ENCODE measurements at places on chromosomes 3 and 15.

- no peak for DNase-seq
Measured at GRCh38 chr15:82647835-82648256, 683 bp upstream of the CPEB1 start.

- no peak for DNase-seq
Measured at GRCh38 chr3:157829786-157830185, 276.4 kb downstream of the SHOX2 start.

GRCh38 chr15:40108061-40108854, 421 bp downstream of the BMF start:
- peak; percentile 47 for DNase-seq

DNA sequence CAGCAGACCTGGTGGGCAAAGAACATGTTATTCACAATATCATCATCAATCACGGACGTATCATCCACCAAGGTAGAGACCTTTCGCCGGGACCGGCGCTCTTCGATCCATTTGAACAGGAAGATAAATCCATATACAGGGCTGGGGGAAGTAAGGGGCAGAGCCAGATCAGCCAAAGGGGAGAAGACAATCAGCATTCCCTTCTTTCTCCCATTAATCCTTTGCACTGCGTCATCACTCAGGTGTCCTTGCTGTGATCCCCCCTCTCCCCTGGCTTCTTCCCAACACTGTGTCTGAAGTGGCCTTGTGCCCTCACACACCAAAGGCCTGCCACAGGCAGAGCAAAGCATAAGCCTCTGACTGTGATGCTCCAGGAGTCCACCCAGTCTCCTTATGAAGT, 36.4 kb downstream of the SEMA3G start:
- no peak for DNase-seq

GRCh38 chr3:182605882-182606611, 187.3 kb upstream of the ATP11B start:
- DNase-seq, result no peak

- DNase-seq, result no peak
Measured at GRCh38 chr3:182136008-182136910, 424.5 kb downstream of the SOX2 start.

GRCh38 chr3:151362751-151363174, 21.8 kb downstream of the P2RY12 start:
- peak; percentile 18 for DNase-seq

GRCh38 chr15:58876306-58877106, 57.0 kb downstream of the SLTM start:
- DNase-seq, result no peak

DNA sequence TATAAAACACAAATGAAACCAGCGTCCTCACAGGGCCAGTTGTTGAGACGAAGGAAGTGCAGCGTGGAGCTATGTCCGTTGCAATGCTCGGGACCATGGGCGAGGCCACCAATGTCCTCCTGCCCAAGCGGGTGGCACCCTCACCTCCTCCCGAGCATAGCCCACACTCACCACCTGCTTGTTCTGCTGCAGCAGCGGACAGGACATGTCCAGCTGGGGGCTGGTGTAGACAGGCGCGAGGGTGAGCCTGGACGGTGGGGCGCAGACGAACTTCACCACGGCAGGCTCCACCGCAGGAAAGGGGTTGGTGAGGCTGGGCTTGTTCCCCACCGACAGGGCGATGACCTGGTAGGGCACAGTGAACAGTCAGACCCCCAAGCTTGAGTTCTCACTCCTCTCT, 62.1 kb downstream of the NUP210 start:
- no peak for DNase-seq

- DNase-seq, result peak; percentile 88
Measured at GRCh38 chr3:191070201-191070600, 128.8 kb upstream of the OSTN start.

GRCh38 chr3:172065527-172065926, 26.1 kb downstream of the FNDC3B start:
- peak; percentile 75 for DNase-seq

GRCh38 chr3:45914362-45915058, 28.2 kb downstream of the CCR9 start:
- DNase-seq, result no peak

DNA sequence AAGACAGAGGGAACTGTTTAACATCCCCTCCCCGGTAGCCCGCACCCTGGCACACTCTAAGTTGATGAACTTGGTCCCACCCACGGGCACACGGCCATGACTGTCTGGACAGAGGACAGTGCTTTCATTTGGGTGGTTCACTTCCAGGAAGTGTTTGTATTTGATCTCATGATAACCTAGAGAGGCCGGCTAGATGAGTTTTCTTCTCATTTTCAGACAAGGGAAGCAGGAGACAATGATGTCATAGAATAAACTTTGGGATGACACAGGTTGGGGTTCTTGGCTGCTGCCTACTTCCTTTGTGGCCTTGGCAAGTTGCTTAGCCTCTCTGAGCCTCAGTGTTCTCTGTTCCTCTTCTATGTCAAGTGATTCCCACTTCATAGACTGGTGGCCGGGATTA, 16.1 kb upstream of the LYSMD4 start:
- DNase-seq, result no peak

DNA sequence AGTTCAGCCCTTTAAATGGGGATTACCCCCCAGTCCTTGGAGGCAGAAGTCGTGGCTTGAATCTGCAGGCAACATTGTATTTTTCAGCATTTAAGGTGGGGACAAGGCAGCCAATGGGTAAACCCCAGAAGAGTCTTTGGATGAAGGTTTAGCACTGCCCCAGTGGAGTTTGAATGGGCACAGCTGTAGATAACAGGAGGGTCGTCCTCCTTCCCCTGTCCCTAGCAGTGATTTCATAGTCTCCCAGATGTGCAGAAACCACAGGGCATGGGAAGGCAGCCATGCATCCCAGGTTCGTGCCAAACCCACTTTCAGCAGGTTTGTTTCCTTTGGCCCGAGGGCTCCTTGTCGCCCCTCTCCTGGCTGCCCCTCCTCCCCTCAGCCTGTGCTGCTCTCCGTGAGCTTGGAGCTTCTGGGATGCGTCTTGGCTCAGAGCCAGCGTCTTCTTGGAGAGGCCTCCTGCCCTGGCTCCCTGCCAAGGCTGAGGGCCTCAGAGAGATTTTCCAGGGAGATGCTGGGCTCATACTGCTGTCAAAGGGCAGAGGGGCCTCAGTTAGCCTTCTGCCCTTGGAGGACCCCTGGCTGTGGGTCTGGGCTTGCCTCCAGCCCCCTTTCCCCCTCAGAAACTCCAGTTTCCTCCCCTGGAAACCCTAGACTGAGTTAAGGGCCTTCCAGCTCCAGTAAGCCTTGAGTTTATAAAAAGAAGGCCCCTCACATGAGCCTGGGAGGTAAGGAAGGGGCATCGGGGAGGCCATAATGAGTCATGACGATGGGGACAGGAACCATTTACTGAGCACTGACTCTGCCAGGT, 48.9 kb upstream of the POLG start:
- peak; percentile 55 for DNase-seq
